ENCODE measurements at places on chromosomes 2 and 18. TPM values are rescaled to one million over a fixed set of nuclear protein-coding genes. Genes with fewer than 3 reads are reported as not detected.

The IL36G gene
- total RNA-seq, result not detected

The RAD51AP2 gene
- total RNA-seq, result under 0.01 TPM

The DOK6 gene
- total RNA-seq, result 0.66 TPM

The FEV gene
- not detected for total RNA-seq

The GALM gene
- total RNA-seq, result 18.8 TPM

Measured in placental pericyte (primary cell).